NCI-H2081 treated with DMSO at 0.1 percent for 48 hours (cell line): ENCODE measurements at places on chromosomes 12 and 14.

DNA sequence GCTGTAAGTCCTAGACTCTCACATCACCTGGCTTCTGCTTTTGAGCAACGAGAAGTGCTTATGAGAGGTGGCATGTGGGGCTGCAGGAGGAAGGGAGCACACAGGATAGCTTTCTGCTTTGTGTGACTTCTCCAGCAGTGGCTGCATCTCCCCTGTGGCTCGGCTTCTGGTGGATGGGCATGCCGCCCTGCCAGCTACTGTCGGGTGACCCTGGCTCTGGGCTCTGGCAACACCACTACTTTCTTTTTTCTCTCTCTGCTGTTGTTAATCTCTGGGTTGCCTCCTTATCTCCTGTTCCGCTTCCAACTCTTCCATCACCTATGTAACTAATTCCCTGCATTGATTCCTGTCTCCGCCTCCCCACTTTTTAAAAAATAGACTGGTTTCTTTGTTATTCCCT, 209.1 kb upstream of the DAAM1 start:
- no peak for DNase-seq

DNA sequence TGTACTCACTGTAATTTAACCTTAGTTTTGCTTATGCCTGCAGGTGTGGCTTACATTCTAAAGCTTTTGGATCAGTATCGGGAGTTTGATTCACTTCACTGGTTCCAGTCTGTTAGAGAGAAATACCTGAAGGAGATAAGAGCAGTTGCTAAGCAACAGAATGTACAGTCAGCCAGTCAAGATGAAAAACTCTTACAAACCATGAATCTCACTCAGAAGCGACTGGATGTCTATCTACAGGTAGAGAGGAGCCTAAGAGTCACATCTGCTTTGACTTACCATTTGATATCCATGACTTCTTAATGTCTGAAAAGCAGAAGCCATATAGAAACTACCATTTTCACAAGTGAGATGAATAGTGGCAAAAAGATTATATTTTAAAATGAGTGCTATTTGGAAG, 56.5 kb downstream of the WASHC4 start:
- DNase-seq: no peak

- DNase-seq: no peak
Measured at GRCh38 chr12:131378176-131378842, 332.6 kb upstream of the SFSWAP start.

DNA sequence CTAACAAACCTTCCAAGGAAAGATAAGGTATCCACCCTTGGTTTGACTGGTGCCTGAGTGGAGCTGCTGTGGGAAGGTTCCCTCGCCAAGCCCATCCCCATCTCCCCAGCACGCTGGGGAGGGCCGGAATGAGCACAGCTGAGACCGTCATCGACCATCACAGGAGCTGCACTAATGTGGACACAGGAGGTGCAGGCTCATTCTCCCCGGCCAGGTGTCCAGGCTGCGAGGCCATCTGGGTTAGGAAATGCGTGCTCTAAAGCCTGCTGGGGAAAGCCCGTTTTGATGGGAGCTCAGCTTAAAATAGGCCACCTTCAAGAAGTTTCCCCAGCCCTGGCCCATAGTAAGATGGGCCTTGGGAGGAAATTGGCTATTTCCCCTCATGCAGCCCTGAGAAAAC, 35.2 kb upstream of the FOXN3 start:
- DNase-seq: no peak

GRCh38 chr14:51293912-51294389, 53.9 kb downstream of the TMX1 start:
- DNase-seq: no peak

DNA sequence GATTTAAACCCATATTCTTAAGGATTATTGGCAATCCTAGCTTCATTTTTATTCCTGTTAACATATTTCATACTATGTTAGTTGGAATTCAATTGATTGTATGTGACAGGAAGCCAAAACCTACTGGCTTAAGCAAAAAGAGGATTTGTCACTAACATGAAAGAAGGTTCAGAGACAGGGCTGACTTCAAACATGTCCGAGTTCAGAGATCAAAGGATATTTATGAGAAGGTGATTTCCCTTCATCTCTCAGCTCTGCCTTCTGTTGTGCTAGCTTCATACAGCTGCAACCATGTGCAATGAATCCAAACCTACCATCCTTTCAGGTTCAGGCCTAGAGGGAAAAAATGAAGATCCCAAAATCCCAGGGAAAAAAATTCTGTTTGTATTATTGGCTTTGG, 349.7 kb downstream of the ATP23 start:
- no peak for DNase-seq

- DNase-seq: no peak
Measured at GRCh38 chr14:81211844-81212243, 8.9 kb downstream of the GTF2A1 start.

DNA sequence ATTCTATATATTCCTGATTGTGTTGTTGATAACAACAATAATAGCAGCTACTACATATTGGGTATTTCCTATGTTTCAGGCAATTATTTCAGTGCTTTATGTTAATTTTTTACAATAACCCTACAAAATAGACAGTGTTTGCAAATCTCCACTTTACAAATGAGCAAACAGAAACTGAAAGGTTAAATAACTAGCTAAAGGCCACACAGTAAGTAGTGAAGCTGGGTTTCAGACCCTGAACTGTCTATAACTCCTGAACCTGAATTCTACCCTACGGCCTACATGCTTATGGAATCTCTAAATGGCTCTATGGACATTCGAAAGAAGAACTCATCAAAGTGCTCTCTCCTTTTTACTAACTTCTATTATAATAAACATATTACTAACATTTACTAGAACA, 19.7 kb upstream of the NUDT4 start:
- no peak for DNase-seq

- no peak for DNase-seq
Measured at GRCh38 chr12:130983328-130984017, 29.8 kb downstream of the ADGRD1 start.

DNA sequence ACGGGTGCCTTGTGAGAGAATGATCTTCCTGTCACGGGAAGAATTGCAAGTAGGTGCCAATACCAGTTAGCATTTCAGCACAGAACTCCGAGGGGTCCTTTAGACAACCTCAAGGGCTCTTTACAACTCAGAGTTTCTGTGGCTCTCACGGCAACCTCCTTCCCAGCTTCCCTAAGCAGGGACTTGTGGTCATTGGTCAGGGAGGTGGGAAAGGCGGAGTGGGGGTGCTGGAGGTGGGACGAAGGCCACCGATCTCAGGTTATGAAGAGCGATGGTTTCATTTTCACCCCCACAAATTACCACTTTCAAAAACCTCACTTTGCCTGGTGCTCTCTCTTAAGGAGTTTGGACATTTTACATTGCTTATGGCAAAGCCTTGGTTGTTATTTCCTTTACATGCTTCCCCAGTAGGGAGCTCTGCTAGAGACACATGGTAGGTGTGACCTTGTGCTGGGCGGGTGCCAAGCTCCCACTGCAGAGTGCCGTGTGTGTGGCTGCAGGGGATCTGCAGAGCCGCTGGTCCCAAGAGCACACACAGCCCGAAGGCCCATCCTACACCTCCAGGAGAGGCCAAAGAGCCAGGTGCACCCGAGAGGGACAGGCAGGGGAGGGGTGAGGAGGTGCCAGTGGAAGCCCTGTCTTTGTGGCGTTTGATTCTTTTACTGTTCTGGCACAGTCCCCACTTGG, 21.4 kb downstream of the BCL2L14 start:
- peak; percentile 26 for DNase-seq

- DNase-seq: no peak
Measured at GRCh38 chr12:1970331-1970900, 33.8 kb downstream of the DCP1B start.

- no peak for DNase-seq
Measured at GRCh38 chr12:62784576-62784975, 150.4 kb downstream of the PPM1H start.

DNA sequence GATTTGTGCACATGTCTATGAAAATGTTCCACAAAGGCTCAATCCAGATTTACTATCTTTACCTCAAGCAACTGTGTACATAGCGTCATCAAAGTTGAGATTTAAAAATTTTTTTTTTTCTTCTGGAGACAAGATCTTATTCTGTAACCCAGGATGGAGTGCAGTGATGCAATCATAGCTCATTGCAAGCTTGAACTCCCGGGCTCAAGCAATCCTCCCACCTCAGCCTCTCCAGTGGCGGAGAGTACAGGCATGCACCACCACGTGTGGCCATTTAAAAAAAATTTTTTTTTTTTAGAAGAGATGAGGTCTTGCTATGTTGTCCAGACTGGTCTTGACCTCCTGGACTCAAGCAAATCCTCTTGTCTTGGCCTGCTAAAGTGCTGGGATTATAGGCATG, 2.3 kb downstream of the COCH start:
- DNase-seq: no peak

- DNase-seq: no peak
Measured at GRCh38 chr14:88516861-88517357, 37.9 kb downstream of the PTPN21 start.

DNA sequence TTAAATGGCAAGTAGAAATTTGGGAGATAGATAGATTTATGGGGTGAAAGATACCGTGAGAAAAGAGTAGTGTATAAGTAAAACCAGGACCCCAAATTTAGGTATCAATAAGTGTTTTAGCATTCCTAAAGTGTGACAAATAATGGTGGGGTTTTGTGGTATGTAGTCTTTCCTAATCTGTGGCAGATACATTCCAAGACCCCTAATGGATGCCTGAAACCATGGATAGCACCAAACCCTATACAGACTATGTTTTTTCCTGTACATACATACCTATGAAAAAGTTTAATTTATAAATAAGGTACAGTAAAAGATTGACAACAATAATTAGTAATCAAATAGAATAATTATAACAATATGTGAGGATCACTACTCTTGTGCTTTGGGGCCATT, 14.4 kb upstream of the TCP11L2 start:
- DNase-seq: no peak

DNA sequence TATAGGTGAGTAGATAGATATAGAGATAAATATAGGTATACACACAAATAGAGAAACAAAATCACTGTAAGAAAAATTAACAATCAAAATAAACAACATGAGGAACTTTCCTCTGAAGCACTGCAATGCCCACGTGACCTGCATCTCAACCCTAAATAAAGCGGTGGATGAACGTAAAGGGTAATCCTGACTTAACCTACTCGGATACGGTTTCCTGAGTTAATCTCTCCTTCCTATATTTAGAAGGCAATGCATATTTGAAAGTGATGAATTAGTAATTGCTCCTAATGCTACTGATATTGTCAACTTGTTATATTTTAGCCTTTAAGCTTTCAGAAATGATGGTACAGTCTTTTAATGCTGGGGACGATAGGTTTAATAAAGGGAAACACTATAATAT, 221.4 kb downstream of the ITPR2 start:
- DNase-seq: no peak

GRCh38 chr12:32902287-32902997, 5.9 kb upstream of the PKP2 start:
- DNase-seq: no peak

DNA sequence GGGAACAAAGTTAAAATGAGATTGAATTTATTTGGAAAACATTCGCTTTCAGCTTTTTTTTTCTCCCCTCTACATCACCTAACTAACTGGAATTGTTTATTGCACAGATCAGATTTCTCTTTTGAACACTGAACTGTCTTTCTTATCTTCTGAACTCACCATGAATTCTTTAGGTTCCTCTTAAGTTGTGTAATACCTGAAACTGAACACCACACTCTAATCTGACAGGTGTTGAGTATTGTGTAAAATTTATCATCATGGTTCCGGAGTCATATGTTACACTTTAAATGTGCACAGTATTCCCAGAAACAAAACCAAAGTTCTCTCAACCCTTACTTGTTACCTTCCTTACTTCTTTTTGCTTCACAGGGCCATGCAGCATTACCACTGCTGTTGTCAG, 66.8 kb downstream of the TGFB3 start:
- no peak for DNase-seq

DNA sequence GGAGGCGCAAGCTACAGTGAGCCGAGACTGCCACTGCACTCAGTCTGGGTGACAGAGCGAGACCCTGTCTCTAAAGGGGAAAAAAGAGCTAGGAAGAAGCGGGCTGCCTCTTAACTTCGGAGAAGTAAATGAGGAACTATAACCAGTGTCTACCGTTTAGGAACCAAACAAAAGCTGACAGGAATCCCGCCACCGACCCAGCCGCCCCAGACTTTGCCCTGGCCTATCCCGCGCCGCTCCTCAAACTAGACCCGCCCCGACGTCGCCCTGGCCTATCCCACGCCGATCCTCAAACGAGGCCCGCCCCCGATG, 568 bp upstream of the SIVA1 start:
- DNase-seq: no peak

DNA sequence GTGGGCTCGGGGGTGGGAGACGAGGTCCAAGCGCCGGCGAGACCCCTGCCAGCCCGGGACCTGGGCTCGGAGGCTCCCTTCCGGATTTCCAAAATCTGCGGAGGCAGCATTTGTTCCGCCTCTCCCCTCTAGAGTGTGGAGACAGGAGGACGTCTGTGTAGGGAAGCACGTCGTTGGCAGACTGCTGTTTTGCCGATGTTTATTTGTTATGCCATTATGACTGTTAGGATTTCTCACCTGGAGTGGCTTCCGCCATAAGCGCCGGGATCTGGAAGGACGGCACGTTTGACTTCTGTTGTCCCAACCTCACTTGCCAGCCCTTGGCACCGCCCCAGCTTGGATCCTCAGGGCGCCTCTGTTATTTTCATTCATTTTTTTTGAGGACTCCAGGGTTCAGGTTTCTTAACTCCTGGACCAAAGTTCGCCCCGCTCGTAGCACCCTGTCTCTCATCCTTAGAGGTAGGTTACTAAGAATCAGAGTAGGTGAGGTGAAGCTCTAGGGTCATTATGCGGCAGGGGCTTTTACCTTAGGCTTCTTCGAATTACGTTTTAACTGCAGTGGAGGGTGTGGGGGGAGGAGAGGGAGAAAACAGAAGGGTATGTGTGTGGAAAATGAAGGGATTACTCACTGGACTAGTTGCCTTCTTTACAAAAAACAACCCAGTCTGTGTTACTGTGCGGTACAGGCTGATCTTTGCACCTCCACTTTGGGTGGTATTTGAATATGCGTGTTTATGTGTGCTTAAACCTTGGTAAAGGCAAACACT, 547 bp upstream of the PYGL start:
- DNase-seq: peak; percentile 35

- DNase-seq: no peak
Measured at GRCh38 chr12:12899530-12900380, 8.4 kb downstream of the GPRC5A start.

DNA sequence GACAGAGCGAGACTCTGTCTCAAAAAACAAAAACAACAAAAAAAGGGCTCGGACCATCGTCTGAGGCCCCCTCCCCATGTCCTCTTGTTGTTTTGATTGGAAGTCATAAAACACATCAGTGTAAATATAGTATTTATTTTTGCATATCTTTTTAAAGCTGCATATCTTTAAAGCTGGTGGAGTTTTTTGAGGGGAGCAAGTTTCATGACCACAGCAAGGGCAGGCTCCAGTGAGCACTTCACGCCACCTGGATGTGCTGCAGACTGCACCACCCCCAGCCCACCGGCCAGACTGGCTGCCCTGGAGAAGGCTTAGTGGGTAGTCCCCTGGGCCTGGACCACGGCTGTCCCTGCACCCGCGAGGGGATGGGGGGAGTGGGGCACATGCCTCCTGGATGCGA, 11.9 kb upstream of the BCL7A start:
- no peak for DNase-seq
